ENCODE measurements at places on chromosomes 4 and X.

DNA sequence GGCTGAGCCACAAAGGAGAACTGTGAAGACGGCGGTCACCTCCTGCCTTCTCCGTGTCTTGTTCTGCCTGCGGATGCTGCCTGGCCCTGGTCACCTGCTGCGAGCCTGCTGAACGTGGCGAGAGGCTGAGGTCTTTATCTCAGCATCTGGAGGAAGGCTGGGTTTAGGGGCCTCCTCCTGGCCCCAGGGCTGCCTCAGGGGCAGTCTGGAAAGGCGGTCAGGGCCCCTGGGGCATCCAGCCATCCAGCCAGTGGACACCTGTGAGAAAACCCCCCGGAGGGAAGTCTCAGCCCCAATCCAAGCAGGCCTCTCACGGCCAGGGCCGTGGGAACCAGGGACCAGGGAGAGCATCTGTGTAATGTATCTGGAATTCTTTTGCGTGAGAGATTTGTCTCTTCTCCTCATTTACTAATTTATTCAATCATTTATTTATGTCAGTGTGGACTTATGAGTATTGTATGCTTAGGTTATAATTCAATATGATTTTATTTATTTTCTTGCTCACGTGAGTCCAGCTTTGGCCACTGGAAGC is 11.3 kb downstream of the PDE6B start:
- no peak for DNase-seq

DNA sequence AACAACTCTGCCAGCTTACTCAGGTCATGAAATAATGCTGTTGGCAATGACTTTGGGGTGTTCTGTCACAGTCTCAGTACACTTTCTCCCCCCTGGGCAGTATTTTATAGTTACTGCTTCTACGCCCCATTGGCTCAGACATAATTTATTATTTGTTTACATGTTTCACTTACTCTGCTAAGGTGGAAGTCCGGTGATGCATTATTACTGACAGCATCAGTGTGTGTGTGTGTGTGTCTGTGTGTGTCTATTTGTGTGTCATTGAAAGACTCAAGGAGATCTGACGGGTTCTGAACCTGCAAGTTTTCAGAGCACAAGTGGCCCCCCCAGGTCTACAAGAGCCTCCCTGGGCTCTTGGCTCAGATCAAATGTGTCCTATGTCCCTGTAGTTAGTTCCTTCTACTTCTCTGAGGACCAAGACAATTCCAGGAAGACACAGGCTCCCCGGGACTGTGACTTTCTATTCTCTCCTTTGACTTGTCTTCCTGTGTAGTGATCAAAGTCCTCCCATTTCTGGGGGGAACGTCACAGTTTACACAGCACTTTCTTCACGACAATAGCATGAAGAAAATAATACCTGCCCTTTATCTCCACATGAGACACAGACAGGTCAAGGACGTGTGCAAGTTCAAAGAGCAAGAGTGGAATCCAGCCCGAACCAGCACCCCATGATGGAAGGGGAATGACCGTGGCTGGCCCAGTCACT is 283.7 kb upstream of the GATB start:
- no peak for DNase-seq

- no peak for DNase-seq
Observed at GRCh38 chrX:39915081-39915480, 182.7 kb downstream of the BCOR start.

GRCh38 chrX:29187264-29187663 is 600.0 kb downstream of the IL1RAPL1 start:
- no peak for DNase-seq

- DNase-seq: no peak
Observed at GRCh38 chrX:101668143-101668542, 8.5 kb upstream of the ARMCX2 start.

- DNase-seq: no peak
Observed at GRCh38 chr4:78799551-78800495, 23.7 kb downstream of the BMP2K start.
